ENCODE measurements at places on chromosomes 5 and 9.

GRCh38 chr9:130159915-130160670 is 12.1 kb upstream of the NCS1 start:
- DNase-seq: no peak

- no peak for DNase-seq
Observed at GRCh38 chr5:173229382-173229959, 5.5 kb downstream of the NKX2-5 start.

GRCh38 chr9:89657765-89658164 is 53.0 kb downstream of the GADD45G start:
- no peak for DNase-seq

DNA sequence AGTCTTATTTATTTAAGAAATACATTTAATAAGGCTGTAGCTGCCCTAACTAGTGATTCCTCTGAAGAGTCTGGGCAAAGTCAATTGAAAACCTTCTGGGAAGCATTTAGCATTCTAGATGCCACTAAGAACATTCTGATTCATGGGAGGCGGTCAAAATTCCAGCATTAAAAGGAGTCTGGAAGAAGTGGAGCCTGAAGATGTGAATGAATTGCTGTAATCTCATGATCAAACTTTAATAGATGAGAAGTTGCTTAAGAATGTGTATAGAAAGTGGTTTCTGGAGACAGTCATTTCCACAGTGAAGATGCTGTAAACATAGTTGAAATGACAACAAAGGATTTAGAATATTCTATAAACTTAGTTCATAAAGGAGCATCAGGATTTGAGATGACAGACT is 61.4 kb downstream of the WDR41 start:
- no peak for DNase-seq

DNA sequence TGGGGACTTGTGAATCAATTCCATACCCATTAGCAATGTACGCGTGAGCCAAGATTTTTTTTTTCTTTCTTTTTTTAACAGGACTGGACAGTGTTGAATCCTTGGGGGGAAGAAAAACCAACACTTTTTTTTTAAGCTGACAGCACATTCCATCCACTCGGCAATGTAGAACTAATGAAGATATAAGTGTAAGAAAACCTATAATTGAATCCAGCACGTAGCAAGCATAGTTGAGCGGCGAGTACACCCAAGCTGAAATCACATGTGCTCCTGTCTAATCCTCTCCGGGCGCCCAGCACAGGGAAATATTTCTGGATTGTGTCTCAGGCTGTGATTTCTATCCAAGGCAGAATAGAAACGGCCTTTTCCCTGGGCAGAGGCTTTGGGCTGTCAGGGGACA is 118.2 kb downstream of the BOD1 start:
- no peak for DNase-seq

DNA sequence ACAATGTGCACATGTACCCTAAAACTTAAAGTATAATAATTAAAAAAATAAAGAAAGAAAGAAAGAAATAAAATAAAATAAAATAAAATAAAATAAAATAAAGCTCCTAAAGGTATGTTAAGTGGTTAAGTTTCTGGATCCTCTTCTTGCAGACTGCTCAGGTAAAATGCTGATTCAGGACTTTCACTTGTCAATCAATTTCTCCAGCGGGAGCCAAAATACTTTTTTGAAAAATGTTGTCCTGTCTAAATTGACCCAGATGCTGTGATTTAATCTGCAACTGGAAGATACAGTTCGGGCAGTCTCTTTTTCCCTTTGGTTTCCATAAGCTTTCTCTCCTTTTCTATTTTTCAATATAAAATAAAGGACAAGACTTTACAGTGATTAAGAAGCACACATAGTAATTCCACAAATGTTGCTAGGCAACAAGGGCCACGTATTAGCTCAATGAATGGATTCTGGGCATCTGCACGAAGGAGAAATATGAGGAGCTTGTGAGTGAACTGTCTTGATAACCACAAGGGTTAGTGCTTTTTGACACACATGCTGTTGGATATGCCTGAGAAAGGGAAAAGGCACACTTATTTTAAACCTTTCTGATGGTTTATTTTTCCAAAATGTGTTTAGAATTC is 38.6 kb downstream of the HTR4 start:
- DNase-seq: no peak

DNA sequence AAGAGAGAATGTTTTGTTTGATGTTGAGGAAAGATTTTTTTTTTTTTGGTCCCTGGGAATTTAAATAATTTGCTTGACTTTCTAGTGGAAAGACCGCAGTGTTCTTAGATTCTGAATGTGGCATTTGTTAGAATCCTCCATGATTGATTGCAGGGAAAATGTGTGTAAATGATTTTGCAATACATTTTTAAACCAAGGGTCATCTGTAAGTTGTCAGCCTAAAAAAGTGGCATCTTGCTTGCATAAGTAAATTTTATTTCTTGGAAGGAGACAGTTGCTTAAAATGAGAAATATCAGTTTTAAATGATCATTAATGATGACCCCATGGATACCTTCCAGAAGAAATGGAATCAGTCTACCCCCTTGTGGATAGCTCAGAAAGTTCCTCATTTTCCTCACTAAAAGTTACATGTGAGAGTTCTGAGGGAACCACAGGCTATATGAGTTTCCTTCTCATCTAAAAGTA is 105.1 kb upstream of the SLC25A48 start:
- no peak for DNase-seq

DNA sequence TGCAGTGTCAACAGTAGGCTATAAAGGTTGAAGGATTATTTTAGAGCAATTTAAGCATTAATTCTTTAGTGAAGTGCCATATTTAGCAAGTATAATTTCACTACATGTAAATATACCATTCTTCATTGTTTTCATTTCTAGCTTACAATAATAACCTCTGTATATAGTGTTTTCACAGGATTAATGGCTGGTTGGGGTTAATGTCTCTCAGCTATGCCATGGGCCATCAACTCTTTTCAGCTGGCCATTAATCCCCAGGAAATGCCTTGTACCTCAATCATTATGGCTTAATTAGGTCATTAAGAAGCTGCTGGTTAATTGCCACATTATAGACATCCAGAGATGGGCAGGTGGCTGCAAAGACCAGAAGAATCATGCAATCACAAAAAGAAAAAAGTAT is 715.1 kb downstream of the MAT2B start:
- DNase-seq: no peak

GRCh38 chr5:107864793-107865192 is 194.1 kb upstream of the EFNA5 start:
- no peak for DNase-seq

- no peak for DNase-seq
Observed at GRCh38 chr9:134253606-134254205, 72.5 kb upstream of the RXRA start.

- DNase-seq: no peak
Observed at GRCh38 chr9:74526215-74526614, 29.1 kb downstream of the RORB start.

DNA sequence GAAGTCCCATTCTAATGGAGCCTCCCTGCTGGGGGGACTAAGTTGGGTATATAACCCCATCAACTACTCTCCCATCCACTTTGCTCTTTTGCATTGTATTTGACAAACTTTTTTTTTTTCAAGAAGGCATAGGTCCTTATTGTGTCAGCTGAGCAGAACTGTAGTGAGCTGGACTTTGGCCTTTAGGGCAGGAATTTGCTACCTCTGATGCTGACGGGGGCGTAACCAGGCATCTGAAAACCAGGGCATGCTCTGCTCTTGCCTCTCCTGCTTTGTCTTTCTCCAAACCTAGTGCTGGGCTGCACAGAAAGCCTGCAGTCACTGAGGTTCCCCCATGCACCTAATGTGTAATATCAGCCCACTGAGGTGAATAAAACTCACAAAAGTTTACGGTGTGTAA is 49.0 kb downstream of the MSX2 start:
- DNase-seq: no peak
